ENCODE measurements at places on chromosomes 3 and 15.

DNA sequence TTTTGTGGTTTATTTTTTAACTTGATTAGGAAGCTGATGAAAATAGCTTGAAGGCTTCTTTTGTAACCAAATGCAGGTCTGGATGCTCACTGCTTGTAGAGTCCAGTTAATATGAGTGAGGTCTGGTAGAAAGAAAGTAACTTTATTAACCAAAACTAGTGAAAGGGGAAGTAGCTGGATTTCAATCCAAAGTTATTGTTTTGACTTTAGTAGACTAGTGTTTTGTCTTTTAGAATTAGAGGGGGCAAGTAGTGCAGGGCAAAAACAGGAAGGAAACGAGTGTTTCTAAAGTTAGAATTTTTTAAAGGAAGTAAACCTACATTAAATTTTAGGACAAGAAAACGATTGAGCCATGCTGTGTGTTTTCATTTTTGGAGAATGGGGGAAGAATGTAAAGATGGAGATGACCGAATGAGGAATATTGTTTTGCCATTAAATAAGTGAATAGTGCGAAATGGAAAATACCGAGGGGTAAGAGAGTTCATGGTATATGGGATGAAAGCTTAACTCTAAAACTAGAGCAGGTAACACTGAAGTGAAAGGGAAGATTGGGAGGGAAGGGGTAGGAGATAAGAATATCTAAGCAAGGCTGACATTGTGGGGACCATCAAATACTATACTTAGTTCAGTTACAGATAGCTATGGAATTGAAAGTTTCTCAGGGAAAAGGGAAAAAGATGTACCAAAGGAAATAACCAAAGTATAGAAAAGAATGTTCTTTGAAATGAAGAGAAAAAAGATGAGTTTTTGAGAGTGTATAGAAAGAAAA is 40.0 kb downstream of the USP3 start:
- DNase-seq = no peak

GRCh38 chr3:129313665-129314385 is 35.2 kb downstream of the HMCES start:
- peak; percentile 21 for DNase-seq

DNA sequence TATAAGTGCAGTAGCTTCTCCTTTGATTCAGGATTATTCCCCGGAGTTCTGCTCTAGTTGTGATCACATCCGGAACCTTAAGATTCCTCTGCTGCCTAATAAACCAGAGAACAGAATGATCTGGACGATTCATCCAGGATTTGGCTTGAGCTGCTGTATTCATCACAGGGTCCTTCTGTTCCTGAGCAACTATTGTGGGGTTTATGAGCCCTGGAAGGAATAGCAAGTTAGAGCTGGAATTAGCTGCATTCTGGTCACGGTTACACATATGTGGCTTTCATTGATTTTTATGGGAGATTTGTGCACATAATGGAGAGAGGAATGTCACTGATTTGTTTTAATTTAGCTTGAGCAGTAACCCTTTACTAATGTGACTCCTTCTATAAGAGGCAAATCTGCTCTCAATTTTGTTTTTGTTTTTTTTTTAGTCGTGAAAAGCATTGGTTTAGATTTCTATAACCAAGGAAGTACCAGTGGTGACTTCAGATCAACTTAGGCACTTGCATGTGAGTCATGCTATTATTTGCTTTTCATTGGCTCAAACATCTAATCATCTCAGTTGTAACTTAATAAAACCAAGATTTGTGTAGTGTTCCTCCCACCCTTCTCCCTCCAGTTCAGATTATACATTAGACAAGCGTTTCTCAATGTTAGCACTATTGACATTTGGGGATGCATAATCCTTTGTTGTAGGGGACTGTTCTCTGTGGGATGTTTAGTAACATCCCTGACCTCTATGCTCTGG is 148.5 kb downstream of the OTOL1 start:
- no peak for DNase-seq

GRCh38 chr3:171328419-171329082 is 131.7 kb downstream of the TNIK start:
- DNase-seq = peak; percentile 43

- DNase-seq = peak; percentile 23
These were observed 19.6 kb upstream of the C15orf61 start for GRCh38 chr15:67501177-67501835.

DNA sequence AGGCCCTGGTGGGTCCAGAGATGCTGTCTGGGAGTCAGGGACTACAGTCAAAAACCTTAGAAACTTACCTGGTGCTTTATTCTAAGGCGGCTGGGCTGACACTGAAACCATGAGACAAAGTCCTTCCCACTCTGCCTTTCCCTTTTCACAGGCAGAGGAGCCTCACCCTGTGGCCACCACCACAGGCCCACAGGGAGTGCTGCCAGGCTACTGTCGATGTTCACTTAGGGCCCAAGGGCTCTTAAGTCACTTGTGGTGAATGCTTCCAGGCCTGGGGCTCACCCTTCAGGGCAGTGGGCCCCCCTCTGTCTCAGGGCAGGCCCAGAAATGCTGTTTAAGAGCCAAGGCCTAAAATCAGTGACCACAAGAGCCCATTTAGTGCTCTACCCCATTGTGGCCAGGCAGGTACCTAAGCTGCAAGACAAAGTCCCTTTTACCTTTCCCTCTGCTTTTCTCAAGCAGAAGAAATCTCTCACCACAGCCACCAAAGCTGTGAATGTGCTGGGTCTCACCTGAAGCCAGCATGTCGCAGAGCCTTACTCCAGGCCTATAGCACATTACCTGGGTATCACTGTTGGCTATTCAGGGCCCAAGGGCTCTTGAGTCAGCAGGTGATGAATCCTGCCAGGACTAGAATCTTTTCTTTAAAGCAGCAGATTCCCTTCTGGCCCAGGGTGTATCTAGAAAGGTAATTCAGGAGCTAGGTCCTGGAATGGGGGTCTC is 39.5 kb upstream of the GOLGA6B start:
- DNase-seq = no peak

- DNase-seq = peak; percentile 72
These were observed 19.1 kb upstream of the TM4SF18 start for GRCh38 chr3:149352556-149352955.

- no peak for DNase-seq
These were observed 24.7 kb downstream of the MAP3K13 start for GRCh38 chr3:185387646-185388045.

GRCh38 chr3:63274359-63274758 is 3.7 kb upstream of the SYNPR start:
- no peak for DNase-seq

DNA sequence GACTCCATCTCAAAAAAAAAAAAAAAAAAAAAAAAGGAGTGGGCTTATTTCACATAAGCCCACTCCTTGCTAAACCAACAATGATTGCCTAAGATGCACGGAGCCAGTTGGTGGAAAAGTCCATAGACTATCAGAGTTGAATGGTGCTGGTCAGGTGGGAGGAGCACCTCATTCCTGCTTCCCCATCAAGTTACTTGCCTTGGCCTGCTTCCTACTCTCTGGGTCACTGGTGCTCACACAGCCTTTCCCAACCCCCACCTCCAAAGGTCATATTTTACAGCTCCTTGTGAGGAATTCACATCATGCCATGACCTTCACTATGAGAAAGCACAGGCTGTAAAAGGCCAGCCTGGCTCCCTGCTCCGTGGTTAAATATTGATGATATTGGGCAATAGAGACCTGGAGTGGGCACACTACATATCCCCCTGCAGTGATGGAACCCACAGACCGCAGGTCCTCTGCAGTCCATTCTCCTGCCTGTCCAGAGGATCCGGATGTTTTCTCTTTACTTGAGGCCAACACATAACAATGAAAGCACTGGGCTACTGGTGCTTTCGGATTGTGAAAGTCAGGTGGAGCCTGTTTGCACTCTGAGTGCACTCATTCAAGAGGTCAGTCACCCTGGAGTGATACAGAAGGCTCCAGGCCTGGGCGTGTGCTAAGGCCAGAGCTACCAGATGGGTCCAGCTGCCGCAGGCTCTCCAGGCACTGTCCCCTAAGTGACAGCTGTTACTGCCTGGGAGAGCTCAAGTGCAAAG is at the start of gene SLC51B:
TSS of gene SLC51B (plus strand) at position 664 of the 758 bp plus-strand sequence. CDS start 4,618 bp downstream, outside the sequence.
- DNase-seq = no peak

DNA sequence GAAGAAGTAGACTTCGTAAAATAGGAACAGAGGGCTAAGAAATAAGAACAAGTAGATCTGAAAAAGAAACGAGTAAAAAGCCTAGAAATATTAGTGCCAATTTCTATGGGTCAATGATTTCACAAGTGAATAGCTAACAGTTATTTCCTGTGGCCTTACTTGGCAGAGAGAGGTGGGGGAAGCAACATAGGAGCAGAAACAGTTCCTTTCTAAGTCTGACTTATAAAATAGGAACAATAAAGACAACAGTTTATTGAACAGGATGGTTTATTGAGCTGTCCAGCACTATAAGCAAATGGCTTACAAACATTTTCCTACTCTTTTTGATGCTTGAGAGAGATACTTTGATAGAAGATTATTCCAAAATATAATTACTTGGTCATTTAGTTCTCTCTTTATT is 37.9 kb downstream of the AGTR1 start:
- DNase-seq = no peak

DNA sequence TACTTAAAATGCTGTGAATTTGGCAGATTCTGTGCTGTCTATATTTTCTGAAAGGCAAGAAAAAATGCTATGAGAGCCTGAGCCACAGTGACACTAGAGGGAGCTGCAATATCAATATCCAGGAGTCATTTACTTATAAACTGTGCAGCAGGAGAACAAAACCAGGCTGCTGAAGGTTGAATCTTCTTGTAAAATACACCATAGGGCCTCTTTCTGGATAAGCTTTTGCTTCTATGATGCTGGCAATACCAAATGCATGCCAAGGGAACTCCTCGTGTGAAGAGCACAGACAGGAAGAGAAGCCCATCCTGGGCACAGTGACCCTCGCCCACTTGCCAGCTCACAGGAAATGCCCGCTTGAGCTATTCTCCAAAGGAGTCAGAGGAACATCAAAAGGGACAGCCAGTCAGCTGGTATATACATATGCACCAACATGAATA is 48.0 kb upstream of the TSPAN3 start:
- peak; percentile 66 for DNase-seq

GRCh38 chr3:38579141-38579540 is 70.3 kb downstream of the SCN5A start:
- no peak for DNase-seq

DNA sequence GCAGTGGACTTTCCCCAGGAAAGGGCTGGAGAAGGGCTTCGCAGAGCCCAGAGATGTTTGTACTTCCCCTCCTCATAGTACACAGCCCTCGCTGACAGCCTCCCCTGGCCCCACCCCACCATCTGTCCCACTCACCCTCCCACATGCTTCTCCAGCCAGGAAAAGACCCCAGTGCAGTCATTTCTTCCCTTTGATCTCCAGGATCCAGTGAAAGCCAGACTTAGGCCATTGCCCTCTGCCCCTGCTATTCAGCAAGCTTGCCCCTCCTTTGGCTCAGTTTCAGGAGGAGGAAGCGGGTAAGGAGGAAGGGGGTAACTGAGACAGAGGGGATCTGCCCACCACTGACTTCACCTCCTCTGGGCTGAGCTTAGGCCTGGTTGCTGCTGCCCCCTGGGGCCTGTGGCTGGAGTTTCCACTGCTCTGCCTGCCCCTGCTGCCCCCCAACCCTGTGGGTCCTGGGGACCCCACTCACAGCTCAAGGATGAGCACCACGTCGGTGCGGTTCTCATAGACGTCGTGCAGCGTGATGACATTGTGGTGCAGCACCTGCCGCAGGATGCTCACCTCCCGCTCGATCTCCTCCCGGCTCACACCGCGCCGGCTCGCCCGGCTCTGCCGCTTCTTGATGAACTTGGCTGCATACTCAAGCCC is 63.1 kb downstream of the DAPK2 start:
- DNase-seq = no peak

DNA sequence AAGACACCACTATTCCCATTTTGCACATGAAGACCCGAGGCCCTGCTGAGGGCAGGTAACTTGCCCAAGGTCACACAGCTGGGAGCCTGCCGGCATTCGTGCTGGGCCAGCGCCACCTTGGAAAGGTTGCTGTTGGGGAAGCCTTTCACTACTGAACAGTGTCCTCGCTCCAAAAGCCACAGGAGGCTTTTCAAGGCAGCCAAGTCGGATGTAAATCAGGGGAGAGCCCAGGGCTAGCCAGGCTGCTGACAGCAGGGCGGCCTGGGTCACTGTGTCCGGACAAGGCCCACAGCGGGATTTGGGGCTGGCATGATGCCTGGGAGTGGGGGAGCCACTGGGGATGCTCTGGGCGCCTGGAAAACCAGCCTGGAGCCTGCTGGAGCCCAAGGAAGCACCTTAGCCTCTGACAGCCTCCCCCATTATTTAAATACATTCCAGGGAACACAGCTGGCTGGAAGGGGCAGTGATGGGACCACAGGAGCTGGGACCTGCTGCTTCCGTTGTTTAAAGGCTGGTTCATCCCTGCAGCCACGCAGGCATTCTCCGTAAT is 10.5 kb downstream of the SLC6A6 start:
- no peak for DNase-seq

DNA sequence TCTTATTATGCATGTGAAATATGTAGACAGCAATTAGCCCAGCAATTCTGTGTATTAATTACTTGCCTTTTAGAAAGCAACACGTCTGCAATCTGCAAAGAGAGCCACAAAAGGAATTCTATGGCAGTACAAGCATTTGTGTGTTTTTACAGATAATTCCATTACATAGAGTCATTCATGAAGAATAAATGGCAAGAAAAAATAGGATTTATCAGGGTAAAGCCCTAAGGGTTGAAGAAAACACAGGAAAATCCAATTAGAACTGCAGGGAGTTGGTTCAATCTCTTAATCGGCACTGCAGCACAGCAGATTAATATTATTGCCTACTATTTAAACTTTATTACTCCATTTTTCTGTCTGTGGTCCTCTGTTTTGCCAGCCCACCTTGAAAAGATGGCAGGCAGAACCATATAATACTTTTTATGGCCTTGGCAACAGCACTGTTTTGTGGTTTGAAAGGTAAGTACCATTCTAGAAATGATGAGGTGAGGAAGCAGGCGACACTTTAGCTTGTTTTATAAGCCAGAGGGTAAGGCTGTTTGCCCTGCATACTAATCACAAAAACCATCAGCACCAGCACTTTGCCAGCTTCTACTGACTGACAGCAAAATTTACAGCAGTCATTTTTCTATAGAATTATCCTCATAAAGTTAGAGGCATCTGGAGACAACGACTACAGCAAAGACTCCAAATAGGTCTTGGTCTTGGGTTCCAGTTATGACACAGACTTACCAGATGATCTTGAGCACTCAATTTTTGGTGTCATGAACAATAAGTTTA is 638.2 kb upstream of the NAALADL2 start:
- no peak for DNase-seq

DNA sequence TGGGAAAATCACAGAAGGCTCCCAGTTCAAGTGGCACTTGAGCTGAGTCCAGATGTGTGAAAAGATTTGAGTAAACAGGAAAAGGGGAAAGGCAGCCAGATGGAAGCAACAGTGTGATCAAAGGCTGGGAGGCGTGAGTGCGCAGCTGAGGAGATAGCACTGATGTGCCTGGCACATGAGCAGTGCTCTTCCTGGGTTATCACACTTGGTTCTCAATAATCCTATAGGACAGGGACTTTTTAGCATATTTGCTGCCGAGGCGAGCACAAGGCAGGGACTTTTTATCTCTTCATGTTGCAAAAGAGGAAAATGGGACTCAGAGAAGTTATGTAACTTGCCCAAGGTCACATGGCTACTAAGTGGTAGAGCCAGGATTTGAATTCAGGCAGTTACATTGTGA is 39.6 kb downstream of the CORO2B start:
- no peak for DNase-seq
